Activated naive CD4-positive, alpha-beta T cell treated with anti-CD3 and anti-CD28 coated beads for 36 hours (primary cell): ENCODE measurements at places on chromosomes 13 and 19.
A peak's percentile ranks its signal among the peaks of the same experiment; 100 is the strongest.

DNA sequence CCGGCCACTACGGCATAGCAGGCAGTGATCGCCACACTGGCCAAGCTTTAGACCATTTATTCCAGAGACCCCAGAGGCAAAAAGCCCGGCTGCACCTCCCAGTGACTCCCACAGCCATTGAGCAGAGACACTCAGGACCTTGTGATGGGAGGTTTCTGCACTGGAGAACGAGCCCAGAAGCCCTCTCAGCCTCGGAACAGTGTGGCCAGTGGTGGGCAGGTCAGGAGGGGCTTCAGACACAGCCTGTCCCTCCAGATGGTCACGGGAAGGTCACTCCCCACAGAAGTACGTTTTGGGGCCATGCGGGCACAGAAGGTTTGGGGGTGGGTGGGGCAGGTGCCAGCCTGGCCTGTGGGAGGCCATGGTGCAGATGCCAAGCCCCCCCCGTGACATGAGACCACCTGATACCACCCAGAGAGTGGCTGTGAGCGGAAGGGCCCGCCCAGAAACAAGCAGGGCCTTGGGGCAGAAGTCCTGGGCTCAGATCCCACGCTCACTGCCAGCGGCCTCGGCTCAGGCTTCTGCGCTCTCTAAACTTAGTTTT is 599 bp upstream of the F10 start:
- DNase-seq, result no peak

- DNase-seq, result no peak
Measured at GRCh38 chr13:110565296-110565695, 3.8 kb upstream of the RAB20 start.

GRCh38 chr19:13844130-13844631 is 32.8 kb upstream of the NANOS3 start:
- DNase-seq, result no peak

GRCh38 chr19:42125536-42125935 is 6.7 kb downstream of the POU2F2 start:
- no peak for DNase-seq

- peak; percentile 27 for DNase-seq
Measured at GRCh38 chr19:58385891-58386575, 1.0 kb upstream of the RPS5 start.

DNA sequence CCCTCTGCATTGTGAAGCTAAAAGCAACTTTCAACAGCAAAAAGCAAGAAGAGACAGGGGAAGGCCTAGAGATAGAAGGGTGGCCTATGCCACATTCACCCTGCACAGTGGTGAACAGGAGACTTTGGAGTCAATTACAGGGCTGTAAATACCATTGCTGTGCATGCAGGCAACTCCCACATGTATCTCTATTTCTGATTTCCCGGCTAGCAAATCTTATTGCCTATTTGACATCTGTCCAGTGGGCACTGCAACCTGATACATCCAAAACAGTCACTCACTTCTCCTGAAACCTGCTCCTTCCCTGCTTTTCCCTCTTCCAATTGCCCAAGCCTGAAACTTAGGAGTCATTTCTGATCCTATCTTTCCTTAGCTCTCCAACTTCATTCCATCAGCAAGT is 13.4 kb downstream of the RUBCNL start:
- no peak for DNase-seq

DNA sequence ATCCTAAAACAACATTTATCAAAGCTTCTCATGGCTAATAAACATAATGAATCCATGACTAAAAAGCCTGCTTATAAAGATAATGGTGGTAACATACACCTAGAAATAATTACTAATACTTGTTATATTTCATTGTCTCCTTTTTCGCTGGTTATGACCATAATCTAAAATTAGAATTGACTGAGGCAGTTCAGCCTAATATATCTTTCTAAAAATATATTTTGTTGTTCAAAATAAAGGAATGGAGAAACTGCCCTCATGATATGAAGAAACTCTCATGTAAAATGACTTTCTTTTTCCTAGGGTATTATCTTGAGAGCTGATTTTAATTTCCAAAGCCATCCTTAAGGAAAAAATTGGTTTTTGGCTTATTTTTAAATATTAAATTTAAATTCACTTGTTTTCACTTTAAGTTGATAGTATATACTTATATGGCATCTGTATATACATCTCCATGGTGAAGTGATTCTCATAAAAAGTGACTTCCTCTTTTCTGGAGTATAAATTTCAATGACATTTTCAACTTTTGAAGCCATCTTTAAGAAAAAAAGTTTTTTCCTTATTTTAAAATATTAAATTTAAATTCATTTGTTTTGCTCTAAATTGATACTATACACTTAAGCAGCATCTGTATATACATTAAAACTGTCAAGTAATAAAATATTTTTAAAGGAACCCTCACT is 204.6 kb downstream of the VWA8 start:
- DNase-seq, result no peak
